Panc1 (cell line): ENCODE measurements at places on chromosomes 16 and 17.
A peak's percentile ranks its signal among the peaks of the same experiment; 100 is the strongest.

DNA sequence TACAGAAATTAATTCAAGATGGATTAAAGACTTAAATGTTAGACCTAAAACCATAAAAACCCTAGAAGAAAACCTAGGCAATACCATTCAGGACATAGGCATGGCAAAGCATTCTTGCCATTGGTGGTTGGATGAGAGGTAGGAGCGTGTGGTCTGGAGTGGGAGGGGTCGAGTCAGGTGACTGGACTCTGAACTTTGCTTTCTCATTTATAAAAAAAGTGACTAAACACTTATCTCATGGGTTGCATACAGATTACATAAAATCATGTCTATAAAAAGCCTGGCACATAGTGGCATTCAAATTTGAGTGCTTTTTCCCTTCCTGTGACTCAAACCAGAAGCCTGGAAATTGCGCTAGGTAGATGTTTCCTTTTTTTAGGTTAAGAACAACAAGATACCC, 159.7 kb upstream of the SHISA6 start:
- no peak for DNase-seq

GRCh38 chr16:85677383-85677967, 11.3 kb downstream of the GINS2 start:
- DNase-seq: no peak

DNA sequence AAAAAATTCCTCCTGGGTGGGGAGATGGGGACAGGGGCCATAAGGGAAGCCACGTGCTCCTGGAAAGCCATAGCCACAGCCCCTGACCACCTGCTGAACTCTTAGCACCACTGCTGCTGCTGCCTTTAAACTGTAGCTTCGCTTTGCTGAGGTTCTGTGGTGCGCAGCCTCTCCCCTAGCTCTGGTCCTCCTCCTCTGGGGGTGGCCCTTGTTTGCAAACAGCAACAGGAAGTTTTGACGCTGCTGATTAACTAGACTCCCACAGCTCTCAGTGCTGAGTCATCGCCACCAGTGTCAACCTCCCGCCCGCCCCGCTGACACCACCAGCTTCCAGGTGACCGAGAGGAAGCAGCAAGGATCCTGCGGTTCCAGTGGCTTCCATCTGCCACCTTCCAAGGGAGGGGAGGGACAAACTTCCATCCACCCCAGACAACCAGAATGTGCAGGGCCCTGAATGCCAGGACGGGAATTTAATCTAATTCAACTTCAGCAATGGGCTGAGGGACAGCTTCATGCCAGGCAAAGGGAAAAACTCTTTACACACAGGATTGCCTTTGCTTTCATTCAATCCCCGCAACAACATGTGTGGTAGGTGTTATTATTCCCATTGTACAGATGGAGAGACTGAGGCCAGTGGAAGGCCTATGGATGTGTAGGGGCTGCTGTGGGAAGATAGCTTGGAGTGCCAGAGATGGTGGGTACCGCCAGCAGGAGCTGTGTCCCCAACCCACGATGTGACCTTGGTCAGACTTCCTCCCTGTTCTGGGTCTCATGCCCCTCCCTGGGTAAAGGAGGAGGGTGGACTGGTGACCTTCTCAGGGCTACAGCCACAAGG, 8.1 kb upstream of the KIFC3 start:
- peak; percentile 71 for DNase-seq

DNA sequence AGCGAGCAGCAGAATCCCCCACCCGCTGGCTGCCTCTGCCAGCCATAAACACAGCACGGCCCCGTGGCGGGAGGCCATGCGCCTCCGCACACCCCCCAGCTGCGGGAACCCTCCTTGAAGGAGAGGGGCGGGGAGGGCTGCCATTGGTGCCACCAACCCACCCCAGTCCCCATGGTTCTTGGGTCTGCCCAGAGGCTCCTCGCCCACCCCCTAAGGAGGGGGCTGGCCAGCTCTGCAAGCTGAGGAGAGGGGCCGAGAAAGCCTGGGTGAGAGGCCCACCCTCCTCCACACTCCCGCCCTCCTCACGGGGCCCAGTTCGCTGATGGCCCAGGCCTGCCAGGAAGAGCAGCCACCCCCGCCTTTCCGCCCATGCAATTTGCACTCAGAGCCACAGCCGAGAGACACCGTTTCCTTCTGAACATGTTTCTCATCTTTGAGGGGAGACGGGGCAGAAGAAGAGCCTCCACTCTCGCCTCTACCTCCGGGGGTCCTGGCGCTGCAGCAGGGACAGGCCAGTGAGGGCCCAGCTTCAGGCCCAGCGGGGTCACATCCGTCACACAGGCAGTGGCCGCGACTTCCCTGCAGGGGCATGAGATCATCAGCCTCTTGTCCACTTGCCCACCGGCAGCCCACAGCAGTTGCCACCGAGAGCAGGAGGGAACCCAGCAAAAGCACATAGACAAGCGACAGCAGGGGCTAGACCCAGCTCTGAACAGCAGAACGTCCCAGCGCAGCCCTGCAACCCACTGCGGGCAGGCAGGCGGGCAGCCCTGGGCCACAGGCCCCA, 23.0 kb downstream of the KATNB1 start:
- no peak for DNase-seq

DNA sequence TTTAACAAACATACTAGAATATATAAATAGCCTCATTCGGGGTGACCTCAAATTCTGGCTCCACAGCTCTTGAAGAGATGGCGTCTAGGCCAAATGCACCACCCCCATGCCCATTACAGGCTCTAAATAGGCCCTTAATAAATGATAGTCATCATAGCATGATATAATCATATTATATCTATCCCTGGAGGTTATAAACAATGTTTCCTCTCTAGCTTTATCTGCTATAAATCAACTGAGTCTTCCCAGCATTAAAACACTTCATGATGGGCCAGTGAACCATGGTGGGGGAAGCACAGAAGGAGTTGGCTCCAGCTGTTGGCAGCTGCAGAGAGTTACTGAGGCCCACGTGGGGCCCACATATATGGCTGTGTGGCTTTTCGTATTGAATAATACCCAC, 214.9 kb upstream of the MPHOSPH6 start:
- no peak for DNase-seq

GRCh38 chr17:81003711-81004475, 12.3 kb downstream of the CHMP6 start:
- no peak for DNase-seq

DNA sequence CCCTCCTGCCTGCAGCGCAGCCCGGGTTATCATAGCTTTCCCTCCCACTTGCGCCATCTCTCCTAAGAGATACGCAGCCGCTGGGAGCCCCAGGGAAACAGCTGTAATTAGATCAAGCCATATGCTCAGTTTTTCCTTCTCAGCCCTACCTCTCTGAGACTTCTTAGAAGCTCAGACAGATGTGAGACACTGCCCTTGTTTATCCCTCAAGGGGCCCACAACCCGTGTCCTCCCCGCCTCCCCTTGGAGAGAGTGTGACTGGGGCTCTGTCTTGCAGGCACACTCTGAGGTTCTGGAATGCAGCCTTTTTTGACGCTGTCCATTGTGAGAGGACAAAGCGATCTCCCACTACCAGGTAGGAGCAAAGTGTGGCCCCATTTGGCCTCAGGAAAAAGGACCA, 31.2 kb downstream of the CIBAR2 start:
- DNase-seq: no peak

- DNase-seq: no peak
Observed at GRCh38 chr17:64244165-64244564, 18.9 kb downstream of the TEX2 start.

GRCh38 chr16:49672753-49673152, 183.2 kb downstream of the ZNF423 start:
- DNase-seq: no peak

DNA sequence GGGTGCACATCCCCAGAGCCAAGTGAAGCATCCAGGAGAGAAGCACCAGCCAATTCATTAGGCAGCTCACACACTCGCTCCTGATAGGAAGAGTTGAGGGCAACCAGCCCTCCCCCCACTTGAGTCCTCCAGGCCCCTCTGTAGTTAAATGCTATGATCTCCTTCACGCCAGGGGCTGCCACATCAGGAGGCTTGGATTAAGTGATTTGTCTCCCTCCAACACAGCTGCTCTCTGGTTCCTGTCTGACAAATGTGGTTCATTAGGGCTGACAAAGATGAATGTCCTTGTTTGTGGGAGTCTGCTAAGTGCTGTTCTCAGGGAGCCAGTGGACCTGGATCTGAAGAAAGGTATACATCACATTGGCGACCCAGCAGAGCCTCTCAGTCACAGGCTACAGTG, 94.5 kb upstream of the WSCD1 start:
- DNase-seq: no peak

DNA sequence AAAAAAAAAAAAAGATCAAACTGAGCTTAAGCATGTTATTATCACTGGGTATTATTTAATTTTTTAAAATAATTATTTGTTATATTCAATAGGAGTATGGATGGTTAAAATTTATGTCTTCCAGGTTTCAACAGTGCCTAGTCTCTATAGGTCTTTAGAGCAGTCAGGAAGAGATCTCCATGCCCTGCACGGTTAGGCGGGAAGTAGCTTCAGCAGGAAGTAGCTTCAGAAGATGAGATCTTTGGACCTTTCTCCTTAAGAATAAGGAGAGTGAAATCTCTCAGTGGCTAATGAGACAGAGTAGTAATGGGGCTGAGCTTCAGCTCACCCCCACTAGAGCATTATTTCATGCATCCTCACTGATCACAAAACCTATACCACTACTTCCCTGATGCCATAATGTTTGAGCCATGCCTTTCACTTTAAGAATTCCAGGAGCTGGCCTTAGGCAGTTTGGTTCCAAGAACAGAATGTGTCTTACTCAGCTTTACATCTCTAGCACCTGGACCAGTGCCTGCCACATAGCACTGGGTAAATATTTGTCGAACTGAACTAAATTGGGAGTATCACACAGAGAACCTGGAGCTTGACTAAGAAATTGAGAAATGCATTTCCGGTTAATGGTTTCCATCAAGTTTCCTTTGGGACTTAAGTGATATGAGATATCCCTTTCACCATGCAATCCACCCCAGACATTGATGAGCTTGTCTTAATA, 43.5 kb downstream of the SCPEP1 start:
- peak; percentile 15 for DNase-seq

DNA sequence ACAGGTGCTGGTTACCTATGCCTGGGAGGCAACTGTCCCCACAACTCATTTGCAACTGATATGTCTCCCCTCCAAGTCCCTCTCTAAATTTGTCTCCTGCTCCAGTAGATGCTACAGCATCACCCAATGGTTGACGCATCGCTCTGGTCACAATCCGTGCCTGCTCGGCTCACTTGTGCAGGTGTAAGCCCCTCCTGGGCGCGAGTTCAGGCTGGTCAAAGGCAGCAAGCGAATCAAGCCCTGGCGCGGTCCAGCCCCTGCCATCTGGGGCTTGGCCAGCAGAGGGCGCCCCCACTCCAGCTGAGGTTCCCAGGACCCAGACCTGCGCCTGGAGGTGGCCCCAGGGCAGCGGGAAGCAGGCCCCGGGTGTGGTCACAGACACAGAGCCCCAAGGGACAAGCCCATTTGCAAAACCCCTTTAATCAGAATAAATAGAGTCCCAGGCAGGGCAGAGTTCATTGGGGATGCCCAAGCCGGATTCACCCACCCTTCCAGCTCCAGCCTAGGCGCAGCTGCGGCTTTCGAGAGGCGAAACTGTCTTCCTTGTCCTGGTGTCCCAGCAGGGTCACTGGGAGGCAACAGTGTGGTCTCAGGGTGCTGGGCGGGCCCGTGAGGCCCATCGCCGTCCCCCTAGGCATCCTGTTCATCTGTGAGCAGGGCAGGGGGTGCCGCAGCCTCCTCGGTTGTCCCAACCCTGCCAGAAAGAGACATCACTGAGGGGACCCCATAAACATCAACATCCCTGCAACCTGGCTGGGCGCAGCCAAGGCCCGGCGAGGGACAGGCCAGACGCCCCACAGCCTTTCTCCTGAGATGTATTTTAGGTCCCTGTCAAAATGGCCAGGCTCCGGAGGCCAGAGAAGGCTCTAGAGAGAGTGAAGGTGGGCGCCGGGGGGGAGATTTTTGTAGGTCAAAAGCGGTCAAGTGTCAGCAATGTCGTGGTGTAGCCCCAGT, 15.8 kb downstream of the TMC6 start:
- DNase-seq: no peak

DNA sequence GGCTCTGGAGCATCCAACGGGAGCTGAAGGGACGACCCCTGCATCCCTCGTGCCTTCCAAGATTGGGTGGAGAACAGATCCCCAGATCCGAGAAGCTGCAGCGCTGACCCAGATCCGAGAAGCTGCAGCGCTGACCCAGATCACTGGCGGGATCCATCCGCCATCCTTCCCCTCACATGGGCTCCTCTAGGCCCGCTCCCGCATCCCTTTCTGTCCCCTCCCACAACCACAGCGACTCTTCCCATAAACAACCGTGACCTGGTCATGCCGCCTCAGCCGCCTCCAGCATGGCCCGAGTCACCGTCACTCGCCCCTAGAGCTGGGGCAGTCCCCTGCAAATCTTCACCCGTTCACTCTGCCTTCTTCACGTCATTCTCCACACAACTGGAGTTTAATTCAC, 124.9 kb downstream of the UTP18 start:
- DNase-seq: no peak
